Femur (tissue), 1 donor: ENCODE measurements at places on chromosomes 7 and 10.

- DNase-seq, result no peak
Observed at GRCh38 chr7:124908259-124908658, 21.4 kb downstream of the POT1 start.

DNA sequence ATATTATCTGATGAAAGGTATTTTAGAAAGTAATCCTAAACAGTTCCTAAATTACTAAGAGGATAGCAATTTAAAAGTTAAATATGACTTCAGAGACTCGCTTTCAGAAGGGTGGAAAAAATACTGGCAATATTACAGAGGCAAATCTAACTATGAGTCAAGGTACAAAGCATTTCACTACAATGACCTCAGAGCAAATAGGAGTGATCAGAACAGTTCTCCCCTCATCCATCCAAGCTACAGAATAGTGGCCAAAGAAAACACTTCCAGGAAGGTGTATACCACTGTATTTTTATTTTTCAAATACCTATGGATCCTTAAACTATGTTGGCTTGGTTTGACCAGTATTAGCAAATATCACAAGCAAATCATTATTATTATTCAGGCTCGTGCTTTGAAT lies 112.8 kb upstream of the ODAD2 start:
- no peak for DNase-seq

- DNase-seq, result no peak
Observed at GRCh38 chr10:60280475-60280874, 109.2 kb downstream of the ANK3 start.

DNA sequence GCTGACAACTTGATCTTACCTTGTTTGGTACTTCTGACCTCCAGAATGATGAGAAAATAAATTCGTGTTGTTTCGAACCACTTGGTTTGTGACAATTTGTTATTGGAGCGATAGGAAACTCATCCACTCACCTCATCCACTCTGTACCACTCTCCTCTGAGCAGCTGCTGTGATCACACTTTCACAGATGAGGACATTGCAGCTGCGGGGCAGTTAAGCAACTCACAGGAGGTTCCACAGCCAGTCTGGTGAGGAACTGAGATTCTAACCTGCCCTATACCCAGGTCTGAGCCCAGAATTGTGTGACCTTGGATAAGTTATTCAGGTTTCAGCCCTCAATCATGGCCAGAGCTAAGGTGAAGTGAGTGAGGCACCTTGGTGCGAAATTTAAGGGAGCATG lies 35.2 kb downstream of the BTBD16 start:
- no peak for DNase-seq

GRCh38 chr7:120064565-120064964 lies 208.4 kb upstream of the KCND2 start:
- DNase-seq, result no peak

- DNase-seq, result no peak
Observed at GRCh38 chr10:30826679-30827078, 197.1 kb upstream of the LYZL2 start.

DNA sequence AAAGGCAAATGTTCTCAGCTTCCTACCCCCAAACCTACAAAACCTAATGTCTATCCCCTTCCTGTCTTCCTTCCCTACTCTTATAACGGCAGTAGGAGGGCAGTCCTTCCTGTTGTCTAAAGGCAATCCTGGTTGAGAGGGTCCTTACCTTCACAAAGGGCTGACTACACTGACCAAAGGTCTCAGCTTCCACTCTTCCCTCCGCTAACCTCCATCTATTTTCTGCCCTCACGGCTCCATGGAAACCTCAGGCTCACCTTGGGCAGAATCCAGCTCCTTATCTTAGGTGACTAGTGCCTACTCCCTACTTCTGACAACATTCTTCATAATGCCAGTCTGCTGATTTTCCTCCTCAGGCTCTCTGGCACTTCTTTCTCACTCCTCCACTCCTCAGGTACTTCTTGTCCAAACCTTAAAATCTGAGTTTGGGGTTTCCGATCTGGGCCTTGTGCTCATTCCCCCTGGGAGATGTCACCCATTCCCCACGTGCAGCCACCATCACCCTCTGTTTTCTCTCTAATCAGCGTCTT lies 542 bp downstream of the FBXL13 start:
- no peak for DNase-seq

DNA sequence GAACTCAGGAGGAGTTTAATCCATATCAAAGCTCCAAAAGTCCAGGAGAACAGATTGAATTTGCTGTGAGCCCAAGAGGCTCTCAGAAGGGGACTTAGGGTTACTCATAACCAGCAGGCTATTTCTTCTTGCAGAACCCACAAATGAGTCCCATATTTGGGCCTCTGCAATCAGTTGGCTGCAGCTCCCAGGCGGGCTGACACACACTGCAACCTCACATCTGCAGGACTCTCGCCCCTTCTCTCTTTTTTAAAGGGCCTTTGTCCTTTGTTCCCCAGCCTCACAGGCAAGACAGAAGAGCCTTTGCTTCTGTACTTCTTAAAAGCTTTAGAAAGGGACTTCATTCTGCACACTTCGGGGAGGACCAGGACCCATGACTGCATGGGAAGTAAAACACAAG lies 26.7 kb downstream of the CREB3L2 start:
- no peak for DNase-seq

DNA sequence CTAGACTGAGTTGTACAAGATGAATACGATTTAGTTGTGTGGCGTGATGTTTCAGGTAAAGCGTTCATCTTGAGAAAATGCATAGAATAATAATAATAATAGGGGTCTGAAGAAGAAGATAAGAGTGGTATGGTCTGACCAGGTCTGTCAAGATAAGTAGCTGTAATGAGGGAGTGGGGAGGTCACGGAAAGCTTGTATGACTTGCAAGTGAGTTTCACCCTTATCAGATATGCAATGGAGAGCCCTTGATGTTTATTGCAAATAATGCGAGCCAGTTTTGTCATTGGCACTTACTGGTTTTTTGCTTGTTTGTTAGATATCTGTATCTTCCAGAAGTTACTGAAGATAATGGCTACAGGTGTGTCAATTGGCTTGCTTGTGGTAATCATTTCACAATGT lies 611.5 kb downstream of the CNTNAP2 start:
- no peak for DNase-seq

- no peak for DNase-seq
Observed at GRCh38 chr10:96835899-96836298, 3.8 kb downstream of the LCOR start.

GRCh38 chr7:129247087-129247486 lies 22.3 kb downstream of the AHCYL2 start:
- no peak for DNase-seq

DNA sequence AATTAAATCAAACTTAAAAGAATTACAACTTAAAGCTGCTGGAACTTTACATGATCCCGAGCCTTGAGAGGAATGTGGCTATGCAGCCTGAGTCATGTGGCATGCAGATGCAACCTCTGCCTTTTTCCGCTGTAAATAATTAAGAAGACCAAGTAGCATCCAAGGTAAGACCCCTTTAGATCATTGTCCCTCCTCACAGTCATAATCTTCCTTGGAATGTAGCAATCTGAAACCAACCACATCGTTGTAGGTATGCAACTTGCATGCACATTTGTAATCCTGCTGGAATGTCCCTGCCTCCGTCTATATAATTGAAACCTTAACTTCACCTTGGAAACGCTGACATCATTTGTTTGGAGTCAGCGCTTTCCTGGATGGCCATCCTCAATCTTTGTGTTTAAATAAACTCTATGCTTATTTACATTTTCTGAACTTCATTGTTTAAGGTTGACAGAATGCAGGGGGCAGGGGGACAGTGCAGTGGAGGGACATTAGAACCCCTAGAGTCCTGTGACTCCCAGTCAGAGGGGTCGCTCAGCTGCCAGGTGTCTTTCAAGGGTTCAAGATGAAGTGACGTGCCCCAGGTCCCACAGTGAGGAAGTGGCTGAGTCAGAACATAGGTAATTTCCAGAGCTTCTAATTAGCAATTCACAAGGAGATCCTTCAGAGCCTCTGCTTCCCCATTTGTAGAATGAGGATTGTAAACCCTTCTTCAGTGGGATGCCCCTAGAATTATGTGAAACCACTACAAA lies 110.7 kb downstream of the RALA start:
- peak; percentile 53 for DNase-seq

GRCh38 chr10:17676919-17677318 lies 33.0 kb downstream of the STAM start:
- no peak for DNase-seq

DNA sequence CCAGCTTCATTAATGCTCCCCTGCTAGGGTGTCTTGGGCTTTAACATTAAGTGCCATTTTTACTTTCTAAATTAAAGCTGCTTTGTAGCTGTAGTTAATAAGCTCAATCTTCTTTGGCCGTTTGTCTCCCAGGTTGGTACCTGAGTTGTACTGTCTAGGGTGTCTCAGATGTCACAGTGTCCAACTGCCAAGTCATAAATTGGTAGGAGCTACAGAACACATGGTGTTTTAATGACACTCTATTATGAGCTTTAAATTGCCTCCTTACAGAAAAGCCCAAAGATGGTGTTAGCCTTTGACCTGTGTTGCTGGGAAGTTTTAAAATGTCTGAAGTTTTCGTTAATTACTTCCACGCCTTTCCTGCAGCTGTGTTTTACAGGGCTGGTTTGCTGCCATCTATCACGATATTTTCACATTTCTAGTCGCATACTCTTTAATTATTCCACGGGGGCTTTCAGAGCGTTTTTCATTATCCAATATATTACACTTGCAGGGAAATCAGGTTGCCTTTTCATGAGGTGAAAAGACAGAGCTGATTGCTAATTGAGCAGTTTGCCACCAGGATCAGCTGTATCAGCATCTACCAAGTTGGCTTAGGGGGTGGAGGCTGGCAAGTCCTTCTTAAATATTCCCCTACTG lies 247.8 kb upstream of the PLPP4 start:
- DNase-seq, result no peak

GRCh38 chr7:80942261-80943041 lies 23.6 kb upstream of the SEMA3C start:
- DNase-seq, result peak; percentile 49

DNA sequence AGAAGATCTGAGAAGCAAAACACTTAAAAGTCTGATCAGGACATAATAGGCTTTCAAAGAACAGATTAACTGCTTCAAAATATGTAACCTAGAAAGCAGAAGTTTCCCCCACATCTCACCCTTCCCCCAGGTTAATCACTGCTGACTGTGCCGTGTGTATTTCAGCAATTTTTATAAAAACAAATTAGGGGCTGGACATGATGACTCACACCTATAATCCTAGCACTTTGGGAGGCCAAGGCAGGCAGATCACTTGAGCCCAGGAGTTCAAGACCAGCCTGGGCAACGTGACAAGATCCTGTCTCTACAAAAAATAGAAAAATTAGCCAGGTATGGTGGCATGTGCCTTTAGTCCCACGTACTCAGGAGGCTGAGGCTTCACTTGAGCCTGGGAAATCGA lies 67.6 kb upstream of the GATA3 start:
- DNase-seq, result no peak

GRCh38 chr7:98571986-98572385 lies 45.1 kb upstream of the NPTX2 start:
- no peak for DNase-seq

DNA sequence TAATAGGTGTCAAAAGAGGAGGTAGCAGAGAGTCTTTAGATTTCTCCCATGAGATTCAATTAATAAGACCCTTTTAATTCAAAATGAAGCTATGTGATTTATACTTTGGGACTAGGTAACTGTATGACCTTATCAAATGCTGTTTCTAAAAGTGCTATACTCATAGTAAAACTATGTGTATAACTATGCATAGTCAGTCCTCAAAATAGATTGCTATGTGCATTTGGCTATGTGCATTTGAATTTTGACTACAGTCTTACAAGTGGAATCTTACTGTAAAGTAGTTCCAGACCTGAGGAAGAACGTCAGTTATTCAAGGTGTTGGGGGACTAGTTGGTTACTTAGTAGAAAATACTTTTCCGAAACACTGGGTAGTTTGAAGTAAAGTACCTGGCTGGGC lies 36.9 kb downstream of the ADD3 start:
- DNase-seq, result no peak
